ENCODE measurements at places on chromosomes 6 and 20. TPM values are rescaled to one million over a fixed set of nuclear protein-coding genes. Genes with fewer than 3 reads are reported as not detected.
A peak's percentile ranks its signal among the peaks of the same experiment; 100 is the strongest.

Gene LGSN
- total RNA-seq, result not detected

DNA sequence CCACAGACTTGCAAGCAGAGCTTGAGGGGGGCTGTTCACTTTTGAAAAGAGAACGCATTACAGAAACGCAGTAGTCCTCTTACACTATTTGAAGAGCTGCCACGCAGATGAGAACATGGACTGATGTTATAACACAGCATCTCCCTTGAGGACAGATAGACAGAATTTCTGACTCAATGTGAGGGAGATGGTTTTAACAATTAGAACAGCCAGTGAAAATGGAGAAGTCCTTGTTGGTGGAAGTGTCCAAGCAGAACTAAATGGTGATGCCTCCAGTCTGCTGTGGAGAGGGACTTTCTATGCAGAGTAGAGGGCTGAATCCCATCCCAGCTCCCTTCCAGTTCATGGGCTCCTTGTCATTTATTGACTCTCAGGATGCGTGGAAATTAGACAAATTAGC lies 100.0 kb downstream of the RREB1 start:
- no peak for DNase-seq

GRCh38 chr20:32358883-32359632 lies 927 bp downstream of the ASXL1 start:
- DNase-seq, result peak; percentile 68

- no peak for DNase-seq
Observed at GRCh38 chr6:169935348-169935718, 183.9 kb downstream of the ERMARD start.

Gene IL17A
- total RNA-seq, result not detected

DNA sequence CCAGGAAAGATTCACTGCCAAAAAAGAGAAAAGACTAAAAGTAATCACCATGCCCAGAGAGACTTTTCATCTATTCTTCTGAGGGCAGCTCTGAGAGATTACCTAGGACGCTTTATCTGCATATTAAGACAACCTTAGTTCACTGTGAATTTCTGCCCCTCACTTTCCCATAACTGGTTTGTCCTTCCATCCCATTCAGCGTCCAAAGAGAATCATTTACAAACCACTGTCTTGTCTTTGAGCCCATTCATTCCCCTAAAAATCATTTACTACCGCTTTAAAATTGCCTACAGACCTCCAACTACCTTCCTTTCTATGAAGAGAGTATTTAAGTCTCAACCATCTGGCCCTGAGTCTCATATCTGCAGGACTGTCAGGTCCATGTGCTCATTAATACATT lies 149.0 kb downstream of the PDSS2 start:
- DNase-seq, result no peak

- no peak for DNase-seq
Observed at GRCh38 chr6:6946206-6947155, 161.3 kb upstream of the RREB1 start.

Gene TCF21
- total RNA-seq, result 8.2 TPM
